ENCODE measurements at places on chromosomes 1 and 21. TPM values are rescaled to one million over a fixed set of nuclear protein-coding genes. Genes with fewer than 3 reads are reported as not detected.

The IGSF3 gene
- 11.7 TPM for total RNA-seq

The RHOU gene
- total RNA-seq = 3.5 TPM

The MYCL gene
- 3.3 TPM for total RNA-seq

The LAMC1 gene
- total RNA-seq = 270 TPM

The ACOT11 gene
- 2.7 TPM for total RNA-seq

The ADGRB2 gene
- total RNA-seq = 25.1 TPM

The RBM11 gene
- total RNA-seq = 2.6 TPM

The HSF2BP gene
- 3.2 TPM for total RNA-seq

The HLCS gene
- 20.9 TPM for total RNA-seq

The OPTC gene
- not detected for total RNA-seq

The LYST gene
- 12.5 TPM for total RNA-seq
